ENCODE measurements at places on chromosomes 5 and 9.

DNA sequence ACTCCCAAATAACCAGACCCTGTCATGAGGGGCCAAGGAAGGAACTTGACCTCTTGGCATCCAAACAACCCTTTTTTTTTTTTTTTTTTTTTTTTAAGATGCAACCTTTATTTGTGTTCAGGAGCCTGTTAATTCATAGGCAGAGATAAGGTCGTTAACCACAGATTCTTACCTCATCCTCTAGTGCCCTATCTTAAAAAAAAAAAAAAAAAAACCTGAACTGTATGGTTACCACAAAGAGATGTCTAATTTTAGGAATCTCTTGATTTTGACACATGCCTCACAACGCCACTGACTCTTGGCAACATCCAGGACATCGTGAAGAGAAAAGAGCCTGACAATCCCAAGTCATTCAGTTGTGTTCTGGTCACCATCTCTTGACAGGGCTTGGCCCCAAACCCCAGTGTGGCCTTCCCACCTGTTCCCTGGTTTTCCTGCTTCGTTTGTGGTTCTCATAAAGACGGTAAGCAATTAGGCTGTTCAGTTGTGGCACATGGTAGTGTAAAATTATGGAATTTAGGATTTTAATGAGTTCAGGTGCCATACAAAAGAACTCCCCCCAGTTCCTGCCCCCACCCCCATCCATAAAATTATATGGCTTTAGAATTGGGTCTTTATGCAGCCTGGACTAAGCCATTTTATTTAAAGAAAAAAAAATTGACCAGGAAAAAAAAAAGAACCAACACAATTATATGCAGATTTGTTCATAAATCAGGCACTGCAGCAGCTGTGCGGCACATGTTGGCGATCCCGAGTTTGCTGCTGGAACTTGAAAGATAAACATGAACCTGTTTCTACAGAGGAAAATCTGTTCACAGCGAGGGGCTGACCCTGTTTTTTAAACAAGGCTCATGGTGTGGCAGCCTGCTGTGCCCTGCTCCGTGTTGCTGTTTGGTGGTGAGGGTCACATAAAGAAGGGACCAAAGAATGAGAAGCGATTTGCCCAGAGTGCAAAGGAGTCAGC, 267.8 kb upstream of the CLINT1 start:
- DNase-seq = no peak

DNA sequence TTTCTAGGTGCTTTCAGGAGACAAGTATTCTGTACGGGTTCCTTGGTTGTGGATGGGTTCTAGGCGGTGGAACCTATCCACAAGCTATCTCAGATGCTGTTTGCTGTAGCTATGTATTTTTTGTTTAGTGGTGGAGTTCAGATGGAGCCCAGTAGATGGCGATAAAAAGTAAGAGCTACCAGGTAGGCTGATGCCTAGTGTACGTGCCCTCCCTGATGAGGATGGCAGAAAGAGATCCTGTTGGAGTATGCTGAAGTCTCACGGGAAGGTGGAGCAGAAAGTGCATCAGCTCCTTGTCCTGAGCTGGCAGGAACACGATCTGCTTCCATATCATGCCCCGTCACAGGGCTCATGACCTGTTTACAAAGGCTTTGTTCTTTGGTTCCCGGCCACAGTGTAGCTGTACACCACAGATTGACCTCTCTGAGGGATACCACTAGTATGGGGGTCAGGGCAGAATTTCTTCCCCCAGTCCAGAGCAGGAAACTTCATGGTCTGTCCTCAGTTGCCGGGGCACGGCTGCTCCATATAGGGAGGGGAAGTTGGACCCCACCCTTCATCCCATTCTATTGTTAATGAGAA, 12.6 kb upstream of the UGT3A2 start:
- no peak for DNase-seq

GRCh38 chr5:58872670-58873273, 289.9 kb downstream of the RAB3C start:
- DNase-seq = no peak

DNA sequence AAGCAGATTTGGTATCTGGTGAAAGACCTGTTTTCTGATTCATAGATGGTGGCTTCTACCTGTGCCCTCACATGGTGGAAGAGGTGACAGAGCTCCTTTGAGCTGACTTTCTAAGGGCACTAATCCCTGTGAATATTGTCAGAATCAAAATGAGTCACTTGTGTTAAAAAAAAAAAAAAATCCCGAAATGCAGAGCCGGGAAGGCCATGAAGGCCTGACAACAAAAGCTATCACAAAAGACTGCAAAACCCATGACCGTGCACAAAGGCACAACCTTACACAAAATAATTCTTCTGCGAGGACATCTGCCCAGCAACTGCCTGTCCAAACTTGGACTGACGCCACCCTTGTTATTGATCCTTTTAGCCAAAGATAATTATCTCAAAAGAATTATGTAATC, 19.6 kb upstream of the UBTD2 start:
- no peak for DNase-seq

DNA sequence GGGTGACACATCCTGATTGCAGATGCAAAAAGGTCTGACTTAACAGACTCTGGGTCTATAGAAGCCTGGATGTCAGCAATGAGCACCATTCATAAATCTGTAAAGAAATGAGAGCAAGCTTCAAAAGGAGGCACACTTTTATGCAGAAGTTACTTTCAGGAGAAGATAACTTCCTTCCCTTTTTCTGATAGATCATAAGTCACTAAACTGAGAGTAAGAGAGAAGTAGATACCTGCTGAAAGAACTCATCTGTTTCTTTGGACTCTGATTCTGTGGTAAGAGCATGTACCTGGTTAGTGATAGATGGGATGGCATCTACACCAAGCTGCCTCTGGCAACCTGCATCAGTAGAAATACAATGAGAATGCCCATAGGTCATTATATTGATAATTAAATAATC, 525.6 kb downstream of the CETN3 start:
- no peak for DNase-seq

DNA sequence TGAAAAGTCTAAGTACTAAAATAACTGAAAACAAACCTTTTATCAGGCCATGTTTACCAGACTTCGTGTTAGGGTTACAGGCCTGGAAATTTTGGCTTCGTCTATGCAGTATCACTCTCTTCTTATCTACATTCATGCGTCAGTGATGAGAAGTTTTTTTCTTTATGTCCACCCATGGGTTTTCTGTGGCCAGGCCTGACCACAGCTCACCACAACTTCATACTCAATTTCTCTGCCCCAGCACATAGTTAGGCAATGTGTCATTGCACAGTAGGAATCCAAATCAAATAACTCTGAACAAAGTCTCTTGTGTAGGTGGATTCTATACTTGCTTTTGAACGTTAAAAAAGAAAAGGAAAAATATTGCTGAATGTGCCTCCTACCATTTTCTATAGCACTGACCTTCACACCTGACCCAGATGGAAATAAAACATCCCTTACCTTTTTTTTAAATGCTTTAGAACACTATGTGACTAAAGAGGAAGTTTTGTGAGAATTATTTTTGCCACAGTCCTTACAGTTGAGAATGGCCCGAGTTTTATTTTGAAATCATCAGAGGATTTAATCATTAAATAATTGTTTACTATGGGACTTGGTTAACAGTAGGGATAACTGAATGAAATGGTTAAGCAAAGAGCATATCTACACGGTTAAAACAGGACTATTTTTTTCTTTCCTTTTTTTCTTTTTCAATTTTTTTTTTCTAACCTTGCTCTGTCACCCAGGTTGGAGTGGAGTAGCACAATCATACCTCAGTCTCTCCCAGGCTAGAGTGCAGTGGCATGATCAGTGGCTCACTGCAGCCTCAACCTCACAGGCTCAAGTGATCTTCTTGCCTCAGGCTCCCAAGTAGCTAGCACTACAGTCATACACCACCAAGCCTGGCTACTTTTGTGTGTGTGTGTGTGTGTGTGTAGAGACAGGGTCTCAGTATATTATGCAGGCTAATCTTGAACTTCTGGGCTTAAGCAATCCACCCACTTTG, 1247.0 kb upstream of the ACO1 start:
- no peak for DNase-seq

GRCh38 chr9:108413809-108414208, 442.0 kb downstream of the ACTL7B start:
- DNase-seq = no peak

DNA sequence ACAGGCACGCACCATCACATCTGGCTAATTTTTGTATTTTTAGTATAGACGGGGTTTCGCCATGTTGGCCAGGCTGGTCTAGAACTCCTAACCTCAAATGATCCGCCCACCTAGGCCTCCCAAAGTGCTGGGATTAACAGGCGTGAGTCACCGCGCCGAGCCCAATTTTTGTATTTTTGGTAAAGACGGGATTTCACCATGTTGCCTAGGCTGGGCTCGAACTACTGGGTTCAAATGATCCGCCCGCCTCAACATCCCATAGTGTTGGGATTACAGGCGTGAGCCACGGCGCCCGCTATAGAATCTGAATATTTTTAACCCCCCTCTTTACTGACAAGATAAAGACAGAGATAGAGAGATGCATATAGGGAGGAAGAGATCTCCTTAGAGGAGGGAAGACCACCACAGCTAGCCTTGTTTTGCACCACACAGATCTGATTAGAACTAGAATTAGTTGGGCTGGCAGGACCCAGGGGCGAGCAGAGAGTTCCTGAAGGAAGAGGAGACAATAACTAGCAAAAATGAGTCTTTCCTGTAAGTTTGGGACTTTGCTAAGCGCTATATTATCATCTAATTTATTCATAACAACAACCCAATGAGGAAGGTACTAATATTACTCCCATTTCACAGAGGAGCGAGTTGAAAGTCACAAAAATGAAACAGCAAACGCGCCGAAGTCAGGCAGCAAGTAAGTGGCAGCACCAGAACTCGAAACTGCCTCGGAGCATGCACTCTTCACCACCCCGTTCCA, 1.5 kb upstream of the ANKHD1 start:
- DNase-seq = no peak

- no peak for DNase-seq
Measured at GRCh38 chr9:13279284-13280141, at the start of gene MPDZ. TSS of gene MPDZ (minus strand) at chr9:13279692. CDS start at chr9:13250315, 29,377 bp downstream.

GRCh38 chr9:109787735-109788134, 7.7 kb downstream of the PALM2AKAP2 start:
- no peak for DNase-seq

DNA sequence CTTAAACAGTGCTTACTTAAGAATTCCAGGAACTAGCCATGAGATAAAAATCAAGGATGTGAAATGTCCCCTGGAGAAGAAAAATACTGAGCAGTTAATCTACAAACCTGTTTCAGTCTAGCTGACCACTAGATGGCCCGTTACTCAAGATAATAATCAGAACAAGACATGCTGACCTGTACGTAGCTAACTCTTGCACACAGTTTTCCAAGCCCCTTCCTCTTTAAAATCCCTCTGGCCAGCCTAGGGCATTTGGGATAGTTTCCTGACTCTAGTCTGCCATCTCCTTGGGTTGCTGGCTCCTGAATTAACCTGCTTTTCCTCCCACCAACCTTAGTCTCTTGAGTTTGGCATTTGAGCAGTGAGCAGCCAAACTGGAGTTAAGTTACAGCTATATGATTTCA, 59.2 kb upstream of the TRAF1 start:
- DNase-seq = no peak

GRCh38 chr5:72694856-72695255, 121.6 kb upstream of the TNPO1 start:
- DNase-seq = no peak

- DNase-seq = no peak
Measured at GRCh38 chr9:92295240-92295790, 1.8 kb upstream of the IARS1 start.

GRCh38 chr5:90854169-90854568, 295.6 kb downstream of the ADGRV1 start:
- DNase-seq = no peak

- DNase-seq = no peak
Measured at GRCh38 chr5:132841305-132841704, 10.9 kb upstream of the SHROOM1 start.

GRCh38 chr9:103978396-103978795, 115.7 kb upstream of the SMC2 start:
- no peak for DNase-seq

GRCh38 chr5:40402007-40402364, 277.7 kb upstream of the PTGER4 start:
- DNase-seq = no peak

DNA sequence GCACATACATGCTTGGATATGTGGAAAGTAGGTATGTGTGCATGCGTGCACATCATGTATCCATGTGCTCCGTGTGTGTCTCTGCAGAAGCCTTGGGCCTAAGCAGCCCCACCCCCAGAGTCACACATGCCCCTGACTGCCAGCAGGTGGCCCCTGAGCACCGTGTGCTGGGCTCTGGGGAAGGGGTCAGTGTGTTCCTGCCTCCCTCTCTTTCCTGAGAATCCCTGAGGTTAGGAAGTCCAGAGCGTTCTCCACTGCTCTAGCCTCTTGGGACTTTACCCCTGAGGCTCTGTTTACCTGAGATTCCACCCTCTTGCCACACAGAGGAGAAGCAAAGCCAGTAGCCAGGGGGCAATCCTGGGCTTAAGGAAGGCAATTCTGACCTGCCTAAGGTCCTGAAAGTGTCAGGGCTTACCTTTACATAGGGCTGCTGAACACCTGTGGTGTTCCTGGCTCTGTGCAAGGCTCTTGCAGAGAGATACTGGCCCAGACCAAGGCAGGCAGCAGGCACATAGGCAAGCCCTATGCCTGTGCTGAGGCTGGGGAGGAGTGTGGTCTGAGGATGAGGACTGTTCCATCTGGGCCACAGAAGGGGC, 207.3 kb downstream of the TMEM38B start:
- no peak for DNase-seq

GRCh38 chr9:36971935-36972488, 62.1 kb downstream of the PAX5 start:
- DNase-seq = no peak

DNA sequence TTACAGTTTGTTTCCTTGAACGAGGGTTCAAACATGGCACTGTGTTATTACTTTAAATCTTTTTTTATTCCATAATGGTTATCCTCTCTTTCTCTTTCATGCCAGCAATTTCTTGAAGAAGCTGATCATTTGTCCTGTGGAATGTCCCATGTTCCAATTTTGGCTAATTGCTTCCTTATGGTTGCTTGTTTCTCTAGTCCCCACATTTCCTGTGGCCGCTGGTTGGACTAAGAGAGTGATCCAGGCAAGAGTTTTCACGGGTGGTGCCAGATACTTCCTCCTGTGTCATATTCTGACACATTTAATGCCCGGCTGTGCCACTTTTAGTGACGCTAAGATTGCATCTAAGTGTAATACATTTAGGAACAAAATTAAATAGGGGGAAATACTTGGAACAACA, 83.8 kb upstream of the FAM169A start:
- no peak for DNase-seq

DNA sequence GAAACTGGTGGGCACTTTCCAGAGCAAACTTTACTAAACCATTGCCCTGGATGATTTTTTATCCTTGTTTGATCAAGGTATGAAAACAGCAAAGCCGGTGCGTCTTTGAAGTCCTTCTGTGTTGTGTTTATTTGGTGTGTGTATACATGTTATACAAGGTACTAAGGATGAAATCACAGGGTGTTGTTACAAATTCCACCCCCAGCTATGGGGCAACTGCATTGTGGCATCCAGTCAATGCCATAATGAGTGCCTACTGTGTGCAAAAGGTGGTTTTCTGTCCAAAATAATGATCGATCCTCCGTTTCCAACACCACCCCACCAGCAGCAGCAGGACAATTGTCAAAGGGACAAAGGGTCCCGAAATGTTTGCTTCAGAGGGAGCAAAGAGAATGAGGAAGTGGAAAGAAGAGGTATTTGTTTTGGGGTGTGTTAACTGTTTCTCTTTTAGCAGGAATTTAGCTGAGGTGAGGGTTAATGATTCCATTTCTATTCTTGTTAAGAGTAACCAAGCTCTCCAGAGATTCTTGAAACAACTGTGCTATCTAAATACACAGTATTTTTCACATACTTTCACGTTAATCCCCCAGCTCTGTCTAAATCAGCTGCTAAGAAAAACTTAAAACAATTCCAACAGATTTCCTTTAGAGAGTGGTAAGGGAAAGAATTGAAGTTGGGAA, 568.7 kb upstream of the KLF4 start:
- no peak for DNase-seq
